ENCODE measurements at places on chromosomes 4 and X. TPM values are rescaled to one million over a fixed set of nuclear protein-coding genes. Genes with fewer than 3 reads are reported as not detected.

The CFAP99 gene
- polyA plus RNA-seq, result not detected

DNA sequence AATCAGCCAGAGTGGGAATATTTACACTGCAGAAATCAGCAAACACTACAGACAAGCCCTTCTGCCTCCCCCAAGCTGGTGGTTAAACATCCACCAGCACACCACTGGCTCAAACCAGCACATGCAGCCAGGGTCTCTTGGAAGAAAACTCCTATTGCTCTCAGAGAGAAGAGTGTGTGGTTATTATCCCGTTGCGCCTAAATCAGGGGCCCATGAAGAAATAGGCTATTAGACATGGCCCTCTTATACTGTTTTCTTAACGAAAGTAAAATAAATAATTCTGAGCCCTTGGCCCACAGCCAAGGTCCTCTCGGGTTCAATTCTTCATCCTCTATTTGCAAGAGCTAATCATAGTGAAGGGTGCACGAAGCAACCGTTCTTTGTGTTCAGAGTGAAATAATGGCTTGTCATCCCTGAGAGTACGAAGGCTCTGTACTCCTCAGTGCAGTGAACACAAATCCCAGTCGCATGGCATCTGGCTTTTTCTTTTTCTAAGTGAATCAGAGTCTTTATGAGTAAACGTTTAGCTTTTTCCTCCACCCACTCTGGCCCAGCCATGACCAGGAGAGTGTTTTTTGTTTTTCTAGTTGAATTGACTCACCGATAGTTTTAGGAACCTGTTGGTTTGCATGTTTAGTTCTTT, 33.4 kb upstream of the RBM47 start:
- no peaks in the 10 kb centered on the region for H3K36me3 ChIP-seq
- peak; percentile 89 for DNase-seq
- no peaks in the 10 kb centered on the region for H3K27me3 ChIP-seq

- DNase-seq, result no peak
- H3K27ac ChIP-seq, result no peak overlapping the region
- no peaks in the 10 kb centered on the region for H3K4me1 ChIP-seq
- H3K36me3 ChIP-seq, result no peaks in the 10 kb centered on the region
- no peak overlapping the region for H3K4me3 ChIP-seq
These were observed 310.2 kb downstream of the FBXW7 start for GRCh38 chr4:152225680-152226079.

The RIPPLY1 gene
- not detected for polyA plus RNA-seq

The POF1B gene
- not detected for polyA plus RNA-seq

DNA sequence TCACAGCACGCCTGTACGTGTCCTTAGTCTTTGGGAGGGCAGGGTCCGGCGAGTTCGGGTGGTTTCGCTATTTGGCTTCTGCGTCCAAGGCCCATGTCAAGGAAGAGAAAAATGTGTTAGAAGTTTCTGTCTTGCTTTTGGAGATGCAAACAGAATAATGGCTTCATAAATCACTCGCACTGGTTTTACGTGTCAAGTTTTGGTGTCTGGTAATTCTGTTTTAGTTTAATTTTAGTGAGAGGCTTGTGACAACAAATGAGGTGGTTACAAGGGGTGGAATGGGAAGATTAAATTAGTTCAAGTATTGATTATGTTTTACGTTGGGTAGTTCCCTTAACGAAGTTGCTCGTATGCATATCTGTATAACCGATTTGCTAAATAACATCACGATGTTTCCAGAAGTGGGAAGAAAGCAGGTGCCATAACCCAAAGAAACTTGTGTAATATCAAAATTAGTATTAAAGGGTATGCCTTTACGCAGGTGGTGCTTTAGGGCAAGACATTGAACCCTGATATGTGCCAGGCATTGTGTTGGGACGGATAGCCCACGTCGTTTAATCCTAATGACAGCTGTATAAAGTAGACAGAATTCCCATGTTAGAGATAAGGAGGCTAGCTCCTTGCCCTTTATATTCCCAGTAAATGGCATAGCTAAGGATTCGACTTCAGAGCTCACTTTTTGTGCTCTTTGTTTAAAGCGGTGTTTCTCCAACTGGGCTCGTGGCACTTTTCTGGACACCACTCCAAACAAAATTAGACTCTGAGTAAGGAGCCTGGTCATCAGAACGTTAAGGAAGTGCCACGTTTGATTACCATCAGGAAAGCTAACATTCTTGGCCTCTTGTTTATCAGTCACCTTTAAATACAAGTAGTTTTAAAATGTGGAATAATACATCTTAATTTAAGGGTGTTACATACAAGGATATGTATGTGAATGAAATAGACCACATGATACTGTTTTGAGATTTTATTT, 843 bp downstream of the RPL34 start:
- peaks cover 26% of the 10 kb centered on the region for H3K36me3 ChIP-seq
- peak overlapping the region; percentile 69 for H3K27ac ChIP-seq
- H3K4me3 ChIP-seq, result peak overlapping the region; percentile 78
- DNase-seq, result peak; percentile 21
- H3K27me3 ChIP-seq, result no peaks in the 10 kb centered on the region

The CLTRN gene
- polyA plus RNA-seq, result 0.16 TPM

DNA sequence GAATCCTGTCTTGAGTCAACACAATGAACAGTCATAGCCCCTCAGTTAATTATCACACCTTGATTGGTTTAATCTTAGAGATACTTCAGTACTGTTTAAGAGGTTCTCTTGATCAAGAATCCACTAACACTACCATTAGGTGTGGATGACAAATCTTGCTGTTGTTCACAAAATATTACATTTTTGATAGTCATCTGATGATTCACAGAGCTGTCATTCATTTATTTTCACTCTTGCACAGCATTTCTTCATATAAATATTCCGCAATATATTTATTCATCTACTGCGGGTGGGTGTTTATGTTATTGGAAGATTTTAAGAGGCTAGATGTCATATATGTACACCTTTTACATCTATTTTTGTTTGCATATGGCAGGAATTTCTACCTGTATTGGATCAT, 1138.1 kb upstream of the PRKX start:
- H3K27me3 ChIP-seq, result no peaks in the 10 kb centered on the region
- no peak overlapping the region for H3K27ac ChIP-seq
- no peaks in the 10 kb centered on the region for H3K4me1 ChIP-seq
- H3K36me3 ChIP-seq, result no peaks in the 10 kb centered on the region
- H3K4me3 ChIP-seq, result no peak overlapping the region
- no peak for DNase-seq

The DIAPH2 gene
- 3.6 TPM for polyA plus RNA-seq

- no peaks in the 10 kb centered on the region for H3K36me3 ChIP-seq
- no peaks in the 10 kb centered on the region for H3K4me1 ChIP-seq
- peak; percentile 74 for DNase-seq
- no peak overlapping the region for H3K27ac ChIP-seq
- no peak overlapping the region for H3K4me3 ChIP-seq
These were observed 11.2 kb upstream of the DACH2 start for GRCh38 chrX:86137071-86137470.

DNA sequence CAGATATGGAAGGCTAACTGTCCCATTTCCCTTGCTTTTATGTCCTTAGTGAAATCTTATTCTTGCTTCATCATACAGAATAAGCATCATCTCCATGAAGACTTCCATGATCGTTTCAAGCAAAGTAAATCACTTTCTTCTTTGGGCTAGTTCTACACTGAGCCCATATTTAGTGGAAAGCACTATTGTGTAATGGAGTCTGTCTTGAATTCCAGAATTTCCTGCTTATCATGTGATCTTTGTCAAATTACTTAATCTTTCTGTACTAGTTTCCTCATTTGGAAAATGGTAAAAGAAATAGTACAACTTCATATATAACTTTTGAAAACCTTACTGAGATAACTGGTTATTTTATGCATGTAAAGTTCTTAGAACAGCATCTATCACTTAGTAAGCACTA, 7.6 kb downstream of the ANAPC10 start:
- H3K36me3 ChIP-seq, result peaks cover 14% of the 10 kb centered on the region
- no peak for DNase-seq
- H3K4me1 ChIP-seq, result no peaks in the 10 kb centered on the region
- no peak overlapping the region for H3K27ac ChIP-seq

The TMEM271 gene
- polyA plus RNA-seq, result not detected

The CHRNA9 gene
- polyA plus RNA-seq, result not detected

- H3K36me3 ChIP-seq, result no peaks in the 10 kb centered on the region
- no peak overlapping the region for H3K4me3 ChIP-seq
- H3K27ac ChIP-seq, result no peak overlapping the region
- no peaks in the 10 kb centered on the region for H3K4me1 ChIP-seq
These were observed 107.4 kb upstream of the FTHL17 start for GRCh38 chrX:31179203-31179602.

- H3K27ac ChIP-seq, result no peak overlapping the region
- H3K36me3 ChIP-seq, result peaks cover 2% of the 10 kb centered on the region
- H3K27me3 ChIP-seq, result no peaks in the 10 kb centered on the region
- peaks cover 11% of the 10 kb centered on the region for H3K4me1 ChIP-seq
- no peak for DNase-seq
These were observed 94.4 kb downstream of the PHKA2 start for GRCh38 chrX:18889346-18890048.

The PPEF2 gene
- not detected for polyA plus RNA-seq

DNA sequence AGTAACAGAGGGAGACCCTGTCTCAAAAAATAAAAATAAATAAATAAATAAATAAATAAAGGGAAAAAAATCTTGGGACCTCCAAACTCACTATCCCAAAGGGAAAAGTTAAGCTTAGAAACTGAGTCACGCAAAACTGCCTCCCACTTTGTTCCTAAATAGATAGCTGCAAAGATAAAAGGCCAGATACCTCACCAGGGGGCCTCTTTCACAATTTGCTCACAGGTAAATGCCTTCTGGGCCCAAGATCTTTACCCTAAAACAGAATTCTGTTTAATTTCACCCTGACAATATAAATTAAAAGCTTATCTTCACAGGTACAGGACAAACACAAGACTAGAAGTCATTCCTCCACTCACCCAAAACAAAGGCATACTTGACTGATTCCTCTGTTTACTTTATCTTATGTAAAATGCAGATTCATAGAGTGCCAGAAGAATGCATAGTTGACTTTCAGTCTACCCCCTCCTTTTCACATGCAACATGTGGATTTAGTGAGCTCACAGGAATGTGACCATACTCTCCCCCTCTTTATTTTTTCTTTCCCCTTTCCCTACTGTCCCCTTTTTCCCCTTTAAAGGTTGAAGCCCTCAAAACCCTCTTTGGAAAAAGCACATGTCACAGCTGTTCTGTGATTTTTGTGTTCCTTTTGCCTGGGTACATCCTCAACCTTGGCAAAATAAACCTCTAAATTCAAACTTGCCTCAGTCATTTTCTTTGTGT, 23.4 kb downstream of the ELF2 start:
- H3K36me3 ChIP-seq, result no peaks in the 10 kb centered on the region
- H3K27me3 ChIP-seq, result no peaks in the 10 kb centered on the region
- peak; percentile 57 for DNase-seq
- peaks cover 7% of the 10 kb centered on the region for H3K4me1 ChIP-seq
- H3K27ac ChIP-seq, result no peak overlapping the region
- H3K4me3 ChIP-seq, result no peak overlapping the region

The NAT8L gene
- polyA plus RNA-seq, result 0.04 TPM

- H3K27ac ChIP-seq, result no peak overlapping the region
- peaks cover 5% of the 10 kb centered on the region for H3K4me1 ChIP-seq
- H3K36me3 ChIP-seq, result no peaks in the 10 kb centered on the region
- DNase-seq, result peak; percentile 82
- H3K27me3 ChIP-seq, result no peaks in the 10 kb centered on the region
- no peak overlapping the region for H3K4me3 ChIP-seq
These were observed 58.5 kb upstream of the PRDM8 start for GRCh38 chr4:80138551-80139538.

The MAGEE1 gene
- polyA plus RNA-seq, result 1.9 TPM

DNA sequence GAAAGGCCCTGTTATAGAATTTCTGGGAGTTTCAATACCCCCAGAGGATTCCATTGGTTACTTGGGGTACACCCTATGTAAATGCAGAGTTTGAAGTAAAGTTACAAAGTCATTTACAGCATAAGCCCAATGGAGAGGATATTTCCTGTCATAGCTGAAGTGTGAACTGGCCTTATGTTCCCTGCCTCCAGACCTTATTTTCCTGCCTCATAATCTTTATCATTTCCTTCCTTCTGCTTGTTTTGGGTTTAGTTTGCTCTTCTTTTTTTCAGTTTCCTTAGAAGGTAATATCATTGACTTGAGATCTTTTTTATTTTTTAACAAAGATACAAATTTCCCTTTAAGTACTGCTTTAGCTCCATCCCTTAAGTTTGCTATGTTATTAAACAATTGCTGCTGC, 85.4 kb downstream of the PPEF1 start:
- H3K27me3 ChIP-seq, result no peaks in the 10 kb centered on the region
- H3K36me3 ChIP-seq, result no peaks in the 10 kb centered on the region
- DNase-seq, result no peak
- no peaks in the 10 kb centered on the region for H3K4me1 ChIP-seq
- H3K4me3 ChIP-seq, result no peak overlapping the region

GRCh38 chrX:47850901-47851300, 14.2 kb downstream of the ZNF81 start:
- no peaks in the 10 kb centered on the region for H3K27me3 ChIP-seq
- no peak overlapping the region for H3K27ac ChIP-seq
- peaks cover 5% of the 10 kb centered on the region for H3K36me3 ChIP-seq
- DNase-seq, result no peak

DNA sequence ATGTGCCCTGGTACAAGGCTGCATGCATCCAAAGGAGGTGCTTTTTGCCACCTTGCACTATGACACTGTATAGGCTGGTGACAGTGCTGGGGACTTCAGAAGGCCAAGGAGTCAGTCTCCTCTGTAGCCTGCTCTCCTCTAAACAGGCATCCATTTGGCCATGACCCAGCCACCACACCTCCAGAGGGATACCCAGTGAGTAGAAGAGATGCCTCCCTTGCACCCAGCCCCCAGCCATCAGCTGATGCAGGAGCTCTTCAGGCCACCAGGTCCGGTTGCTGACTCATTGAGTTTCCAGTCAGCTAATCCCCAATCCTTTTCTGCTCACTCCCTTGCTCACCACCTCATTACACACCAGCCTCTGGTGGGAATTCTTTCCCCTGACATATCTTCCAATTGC, 99.8 kb downstream of the PJA1 start:
- H3K4me3 ChIP-seq, result no peak overlapping the region
- H3K36me3 ChIP-seq, result no peaks in the 10 kb centered on the region
- H3K27ac ChIP-seq, result no peak overlapping the region
- peaks cover 13% of the 10 kb centered on the region for H3K4me1 ChIP-seq
- peak; percentile 50 for DNase-seq
- peaks cover 7% of the 10 kb centered on the region for H3K27me3 ChIP-seq

GRCh38 chrX:15214588-15214987, 55.3 kb downstream of the ASB9 start:
- no peaks in the 10 kb centered on the region for H3K4me1 ChIP-seq
- H3K27me3 ChIP-seq, result no peaks in the 10 kb centered on the region
- no peak overlapping the region for H3K27ac ChIP-seq
- no peaks in the 10 kb centered on the region for H3K36me3 ChIP-seq

The GPRASP1 gene
- polyA plus RNA-seq, result 1.5 TPM

The FGB gene
- not detected for polyA plus RNA-seq

GRCh38 chrX:41781500-41781899, 57.5 kb downstream of the GPR82 start:
- peaks cover 3% of the 10 kb centered on the region for H3K4me1 ChIP-seq
- no peaks in the 10 kb centered on the region for H3K27me3 ChIP-seq
- DNase-seq, result peak; percentile 56
- H3K4me3 ChIP-seq, result no peak overlapping the region
- no peak overlapping the region for H3K27ac ChIP-seq
- H3K36me3 ChIP-seq, result no peaks in the 10 kb centered on the region

GRCh38 chr4:30696191-30696590, 24.0 kb upstream of the PCDH7 start:
- H3K27me3 ChIP-seq, result no peaks in the 10 kb centered on the region
- no peak overlapping the region for H3K27ac ChIP-seq
- H3K4me1 ChIP-seq, result no peaks in the 10 kb centered on the region
- DNase-seq, result no peak
- no peak overlapping the region for H3K4me3 ChIP-seq
